ENCODE measurements at places on chromosomes 16 and 17.

DNA sequence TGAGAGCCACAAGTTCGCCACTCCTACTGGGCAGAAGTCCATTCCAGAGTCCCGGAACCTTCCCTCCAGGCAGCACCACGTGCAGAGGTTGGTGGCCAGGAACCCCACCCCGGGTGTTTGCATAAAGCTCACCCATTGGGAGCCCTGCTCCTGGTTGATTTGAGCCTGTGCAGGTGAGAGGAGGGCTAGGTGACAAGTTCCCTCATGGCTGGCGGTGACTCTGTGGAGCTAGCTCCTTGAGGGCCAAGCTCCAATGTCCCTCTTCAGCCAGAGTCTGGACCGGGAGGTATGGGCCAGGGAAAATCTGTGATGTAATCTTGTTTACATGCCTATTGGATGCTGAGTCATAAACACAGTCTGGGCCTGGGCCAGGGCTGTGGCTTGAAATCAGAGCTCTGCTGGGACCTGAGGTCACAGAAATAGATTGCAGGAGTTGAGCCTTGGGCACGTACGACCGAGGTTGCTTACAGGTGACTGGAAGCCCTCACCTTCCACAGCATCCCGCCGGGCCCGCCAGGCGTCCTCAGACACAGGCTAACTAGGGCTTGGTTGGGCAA is 118.9 kb downstream of the AATF start:
- DNase-seq, result no peak

GRCh38 chr16:61858988-61859387 is 177.2 kb downstream of the CDH8 start:
- no peak for DNase-seq

DNA sequence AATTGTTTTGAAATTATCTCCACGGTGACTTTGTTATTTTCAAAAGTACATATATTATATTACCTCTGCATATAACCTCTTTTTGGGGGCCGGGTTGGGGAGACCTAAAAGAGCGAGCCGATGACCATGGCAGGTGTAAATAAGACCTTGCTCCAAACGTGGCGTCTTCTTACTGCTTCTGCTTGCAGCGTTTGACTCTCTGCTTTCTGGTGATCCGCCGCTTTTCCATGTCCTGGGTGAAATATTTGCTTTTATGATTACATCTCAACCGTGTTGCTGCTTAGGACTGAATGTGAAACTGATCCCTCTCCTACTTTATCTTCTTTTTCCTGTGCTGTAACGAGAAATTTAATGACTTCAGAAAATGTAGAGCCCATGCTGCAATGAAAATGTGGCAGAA is 18.1 kb downstream of the ATMIN start:
- no peak for DNase-seq

- DNase-seq, result no peak
These were observed 75.9 kb downstream of the LMF1 start for GRCh38 chr16:894841-895240.

GRCh38 chr17:51748749-51749604 is 409.5 kb downstream of the CA10 start:
- DNase-seq, result no peak

- no peak for DNase-seq
These were observed 366.6 kb downstream of the HS3ST4 start for GRCh38 chr16:26058326-26058725.

DNA sequence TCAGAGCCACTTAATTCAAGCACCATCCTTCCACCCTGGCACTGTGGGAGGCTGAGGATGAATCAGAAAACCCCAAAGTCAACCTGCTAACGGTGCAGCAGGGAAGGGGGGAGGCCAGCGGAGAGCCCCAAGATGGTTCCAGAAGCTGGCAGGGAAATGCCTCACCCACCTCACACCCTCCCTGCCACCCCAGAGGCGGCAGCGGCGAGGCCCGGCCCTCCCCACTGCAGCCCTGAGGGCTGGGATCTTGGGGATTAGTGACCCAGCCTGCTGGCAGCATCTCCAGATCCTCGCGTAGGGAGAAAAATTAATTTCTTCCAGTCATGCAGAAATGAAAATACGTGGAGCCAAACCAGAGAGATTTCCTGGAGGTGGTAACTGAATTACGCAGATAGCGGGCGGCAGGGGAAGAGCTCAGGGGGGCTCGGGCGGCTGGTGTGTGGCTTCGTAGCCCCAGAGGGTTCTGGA is 38.2 kb downstream of the CBFA2T3 start:
- peak; percentile 21 for DNase-seq

GRCh38 chr16:50735629-50736122 is 6.2 kb upstream of the CYLD start:
- no peak for DNase-seq

GRCh38 chr16:27378871-27379481 is 23.0 kb upstream of the IL21R start:
- peak; percentile 10 for DNase-seq

GRCh38 chr17:50301891-50302584 is 27.8 kb downstream of the TMEM92 start:
- no peak for DNase-seq

GRCh38 chr16:83351846-83352245 is 455.9 kb upstream of the HSBP1 start:
- no peak for DNase-seq

GRCh38 chr16:67760206-67760955 is 41.3 kb upstream of the GFOD2 start:
- DNase-seq, result no peak

DNA sequence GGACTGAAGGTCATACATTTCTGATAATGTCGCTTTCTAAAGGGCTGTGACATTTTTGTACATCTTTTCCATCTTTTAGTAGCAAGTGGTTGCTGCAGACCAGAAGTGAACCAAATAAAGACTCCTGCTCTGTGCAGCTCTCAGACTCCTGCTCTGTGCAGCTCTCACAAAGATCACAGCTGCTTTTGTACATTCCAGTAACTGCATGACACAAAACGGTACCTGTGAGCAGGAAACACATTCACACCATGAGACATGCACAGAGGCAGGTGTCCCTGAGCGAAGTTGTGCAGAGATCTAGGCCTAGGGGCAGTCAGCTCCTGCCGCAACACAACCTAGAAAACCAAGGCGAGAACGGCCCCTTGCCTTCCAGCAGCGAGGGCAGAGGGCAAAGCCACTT is 67.5 kb downstream of the KLHDC4 start:
- no peak for DNase-seq

DNA sequence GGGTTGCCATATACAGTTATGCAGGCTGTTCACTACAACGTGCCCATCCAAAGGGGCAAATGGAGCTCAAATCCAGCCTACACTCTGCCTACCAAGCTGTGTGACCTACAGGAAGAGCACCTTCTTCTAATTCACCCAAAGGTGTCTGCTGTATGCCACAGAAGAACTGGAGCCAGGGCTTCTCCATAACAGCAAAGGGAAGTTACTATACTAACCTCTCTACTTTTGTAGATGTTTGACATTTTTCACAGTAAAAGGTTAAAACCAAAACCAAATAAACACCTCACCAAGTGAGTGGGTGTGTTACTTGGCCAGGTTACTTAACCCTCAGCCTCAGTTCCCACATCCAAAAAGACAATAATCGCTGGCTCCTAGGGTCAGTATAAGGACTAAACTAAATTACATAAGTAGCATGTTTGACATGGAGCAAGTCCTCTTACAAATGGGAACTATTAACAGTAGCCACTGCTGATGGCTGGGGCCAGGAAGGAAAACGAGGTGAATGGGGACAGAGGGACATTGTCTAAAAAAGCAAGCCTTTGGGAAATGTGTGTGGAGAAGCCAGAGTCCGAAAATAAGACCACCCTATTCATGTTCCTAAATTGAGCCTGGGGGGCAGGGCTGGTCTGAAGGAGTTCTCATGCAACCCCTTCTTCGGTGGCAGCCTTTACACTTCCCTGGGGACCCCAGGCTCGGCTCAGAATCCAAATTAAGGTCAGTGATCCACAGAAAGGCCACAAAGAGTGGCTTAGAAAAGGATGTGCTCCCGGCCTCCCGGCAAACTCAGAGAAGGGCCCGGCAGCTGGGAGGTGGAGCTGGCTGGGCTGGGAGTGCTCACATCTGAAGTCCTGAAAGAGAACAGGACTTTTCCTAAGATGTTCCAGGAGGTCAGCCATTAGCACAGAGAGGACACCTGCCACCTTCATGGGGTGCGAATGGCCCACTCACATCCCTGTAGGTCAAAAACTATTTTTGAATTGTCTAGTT is 13.5 kb downstream of the CUEDC1 start:
- DNase-seq, result no peak

GRCh38 chr17:63075969-63076368 is 109.9 kb downstream of the TANC2 start:
- no peak for DNase-seq

GRCh38 chr17:32586666-32587065 is 99.9 kb downstream of the CDK5R1 start:
- DNase-seq, result no peak

- DNase-seq, result no peak
These were observed 493.2 kb upstream of the ERCC4 start for GRCh38 chr16:13426736-13427135.

- no peak for DNase-seq
These were observed 5.7 kb downstream of the PRSS53 start for GRCh38 chr16:31083081-31083480.

- peak; percentile 61 for DNase-seq
These were observed 1.7 kb upstream of the SLC16A11 start for GRCh38 chr17:7045492-7046126.

DNA sequence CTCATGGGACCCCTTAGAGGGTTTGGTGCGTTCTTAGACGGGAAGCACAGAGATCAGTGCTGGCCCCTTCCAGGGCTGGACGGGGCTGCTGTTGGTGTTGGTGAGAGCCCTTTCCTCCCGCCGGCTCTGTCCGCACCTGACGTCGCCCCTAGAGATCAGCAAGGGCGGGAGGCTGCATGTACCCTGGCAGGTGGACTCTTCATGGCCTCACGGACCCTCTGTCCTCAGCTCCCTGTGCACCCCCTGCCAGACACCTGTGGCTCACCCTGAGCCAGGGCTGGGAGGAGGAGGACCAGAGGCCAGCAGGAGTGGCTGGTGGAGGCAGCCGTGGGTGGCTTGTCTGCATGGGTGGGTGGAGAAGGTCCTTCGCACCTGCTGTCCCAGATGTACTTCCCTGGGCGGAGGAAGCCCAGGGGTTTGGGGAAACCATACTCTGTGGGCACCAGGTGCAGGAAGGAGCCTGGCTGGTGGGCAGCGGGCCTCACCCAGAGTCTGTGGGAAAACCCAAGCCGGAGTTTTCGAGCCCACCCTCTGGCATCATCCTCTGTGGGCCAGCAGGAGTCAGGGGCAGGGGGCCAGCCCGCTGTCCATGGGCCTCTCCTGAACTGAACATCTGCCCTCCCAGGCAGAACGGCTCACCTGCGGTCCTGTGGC is 348.6 kb downstream of the SEC14L1 start:
- no peak for DNase-seq

DNA sequence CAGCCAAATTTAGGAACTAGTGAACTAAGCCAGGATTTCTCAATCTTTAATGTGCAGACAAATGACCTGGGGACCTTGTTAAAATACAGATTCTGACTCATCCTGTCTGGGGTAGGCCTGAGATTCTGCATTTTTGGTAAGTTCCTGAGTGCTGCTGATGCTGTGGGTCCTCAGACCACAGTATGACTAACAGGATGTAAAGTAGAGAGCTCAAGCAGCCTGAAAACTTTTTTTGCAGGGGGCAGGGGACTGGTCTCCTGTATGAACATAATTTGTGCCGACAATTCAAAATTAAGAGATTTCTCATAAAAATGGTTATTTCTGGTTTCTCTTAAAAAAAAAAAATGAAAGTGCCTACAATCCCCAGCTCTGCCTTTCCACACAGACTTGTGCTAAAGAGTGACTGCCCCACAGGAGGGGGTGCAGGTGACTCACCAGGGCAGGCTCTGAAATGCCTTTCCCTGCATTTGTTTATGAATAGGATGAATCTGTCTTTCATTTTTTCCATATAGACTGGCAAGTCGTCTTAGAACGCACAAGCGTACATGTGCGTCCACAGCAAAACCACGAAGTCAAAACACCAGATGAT is 271.5 kb downstream of the PHKB start:
- no peak for DNase-seq

GRCh38 chr17:4520894-4521600 is 22.4 kb downstream of the SPNS2 start:
- DNase-seq, result no peak

GRCh38 chr17:40932608-40933007 is 4.8 kb downstream of the KRT23 start:
- no peak for DNase-seq

GRCh38 chr17:51668155-51668962 is 408.0 kb downstream of the UTP18 start:
- DNase-seq, result no peak

- no peak for DNase-seq
These were observed 73.2 kb downstream of the RMI2 start for GRCh38 chr16:11418506-11418905.

DNA sequence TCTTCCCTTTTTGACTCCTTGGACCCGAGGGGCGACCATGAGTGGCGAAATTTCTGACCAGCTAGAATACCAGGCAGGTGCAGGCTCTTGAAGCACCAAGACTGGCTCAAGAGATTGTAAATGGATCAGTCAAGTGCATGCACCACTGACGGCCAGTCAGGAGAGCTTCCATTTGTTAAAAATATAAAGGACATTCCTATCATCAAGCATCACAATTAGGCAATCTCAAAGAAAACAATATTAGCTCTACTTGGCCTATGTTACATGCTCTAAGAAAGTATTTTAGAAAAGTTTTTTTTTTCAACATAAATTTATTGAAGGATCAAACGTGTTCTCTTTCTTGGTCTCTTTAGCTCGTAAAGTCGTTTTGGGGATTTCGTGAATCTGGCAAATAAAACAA is 1.5 kb upstream of the PRKCA start:
- DNase-seq, result no peak

- no peak for DNase-seq
These were observed 698 bp downstream of the ACBD4 start for GRCh38 chr17:45135978-45136791.

- no peak for DNase-seq
These were observed 13.0 kb upstream of the LYRM9 start for GRCh38 chr17:27906226-27906580.

DNA sequence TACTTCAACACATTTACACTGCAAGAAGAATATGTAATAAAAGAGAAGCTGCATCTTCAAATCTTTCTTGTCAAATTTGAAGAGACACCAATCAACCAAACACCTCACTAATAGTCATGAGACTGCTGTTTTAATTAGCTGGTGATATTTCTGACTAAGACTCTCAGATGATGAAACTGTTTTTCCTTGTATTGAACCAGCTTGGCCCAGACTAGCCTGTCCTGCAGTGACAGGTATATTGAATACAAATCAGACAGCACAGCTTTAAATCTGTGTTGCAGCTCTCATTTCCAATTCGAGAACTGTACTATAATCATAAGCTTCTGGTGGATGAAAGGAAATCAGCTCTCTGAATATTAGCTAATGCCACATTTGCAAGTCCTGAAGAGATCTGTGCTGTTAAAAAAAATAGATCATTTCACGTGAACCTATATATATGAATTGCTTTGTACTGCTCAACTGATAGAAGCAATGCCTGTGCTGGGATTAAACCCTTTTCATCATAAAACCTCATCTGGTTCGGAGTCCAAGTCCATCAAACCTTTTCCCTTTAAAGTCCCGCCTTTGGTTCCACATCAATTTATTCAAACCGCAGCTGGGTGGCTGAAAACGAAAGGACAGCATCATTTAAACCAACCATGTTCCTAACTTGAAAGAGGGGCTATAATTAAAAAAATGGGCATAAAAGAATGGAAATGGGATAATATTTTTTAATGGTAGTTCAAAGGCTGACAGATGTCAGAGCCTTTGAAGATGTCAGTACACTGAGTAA is 306.2 kb downstream of the CEP112 start:
- no peak for DNase-seq
